Activated CD4-positive, alpha-beta memory T cell treated with anti-CD3 and anti-CD28 coated beads for 36 hours (primary cell): ENCODE measurements at places on chromosomes 2 and 18. TPM values are rescaled to one million over a fixed set of nuclear protein-coding genes. Genes with fewer than 3 reads are reported as not detected.

- no peaks in the 10 kb centered on the region for H3K4me1 ChIP-seq
- no peaks in the 10 kb centered on the region for H3K36me3 ChIP-seq
- no peak for DNase-seq
- H3K27me3 ChIP-seq = peaks cover 5% of the 10 kb centered on the region
- no peak overlapping the region for H3K27ac ChIP-seq
Measured at GRCh38 chr2:19216676-19217602, 141.5 kb downstream of the OSR1 start.

- H3K4me3 ChIP-seq = no peak overlapping the region
- no peak overlapping the region for H3K27ac ChIP-seq
- no peak for DNase-seq
- H3K36me3 ChIP-seq = no peaks in the 10 kb centered on the region
- H3K27me3 ChIP-seq = peaks cover 15% of the 10 kb centered on the region
- no peaks in the 10 kb centered on the region for H3K4me1 ChIP-seq
Measured at GRCh38 chr2:236010920-236011685, 157.1 kb downstream of the GBX2 start.

DNA sequence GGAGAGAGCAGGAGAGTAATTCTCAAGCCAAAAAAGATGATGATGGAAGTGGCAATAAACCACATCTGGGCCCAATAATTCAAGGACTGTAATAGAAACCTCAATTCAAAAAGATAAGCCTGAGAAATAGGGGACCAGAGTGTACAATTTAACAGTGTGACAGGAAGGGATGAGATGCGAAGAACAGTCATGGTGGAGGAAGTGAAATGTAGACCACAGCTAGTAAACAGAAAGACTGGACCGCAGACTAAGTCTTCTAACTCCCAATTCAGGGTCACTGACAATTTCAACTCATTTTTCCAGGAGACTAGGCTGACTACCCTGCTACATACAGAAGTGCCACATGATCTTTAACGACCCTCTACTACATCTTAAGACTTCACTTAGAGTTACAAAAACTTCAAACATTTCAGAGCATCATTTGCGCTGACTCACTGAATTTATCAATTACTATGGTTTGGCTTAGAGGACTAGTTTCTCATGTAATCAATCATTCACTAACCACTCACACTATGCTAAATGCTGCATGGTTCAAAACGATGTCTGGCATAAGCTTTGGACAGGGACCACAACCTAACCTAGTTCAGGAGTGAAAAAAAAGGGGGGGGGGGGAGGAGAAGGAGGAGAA lies 9.0 kb downstream of the CUL3 start:
- no peaks in the 10 kb centered on the region for H3K27me3 ChIP-seq
- H3K4me3 ChIP-seq = no peak overlapping the region
- H3K36me3 ChIP-seq = peaks cover 4% of the 10 kb centered on the region

The SLC5A7 gene
- not detected for total RNA-seq

The POTEJ gene
- not detected for total RNA-seq

The OBSL1 gene
- total RNA-seq = 0.83 TPM

GRCh38 chr2:71891155-71891554 lies 256.5 kb downstream of the CYP26B1 start:
- DNase-seq = no peak
- no peak overlapping the region for H3K27ac ChIP-seq
- H3K27me3 ChIP-seq = peaks cover 10% of the 10 kb centered on the region
- no peaks in the 10 kb centered on the region for H3K36me3 ChIP-seq
- H3K4me3 ChIP-seq = no peak overlapping the region
- H3K4me1 ChIP-seq = no peaks in the 10 kb centered on the region
